ENCODE measurements at places on chromosomes 4 and X.

DNA sequence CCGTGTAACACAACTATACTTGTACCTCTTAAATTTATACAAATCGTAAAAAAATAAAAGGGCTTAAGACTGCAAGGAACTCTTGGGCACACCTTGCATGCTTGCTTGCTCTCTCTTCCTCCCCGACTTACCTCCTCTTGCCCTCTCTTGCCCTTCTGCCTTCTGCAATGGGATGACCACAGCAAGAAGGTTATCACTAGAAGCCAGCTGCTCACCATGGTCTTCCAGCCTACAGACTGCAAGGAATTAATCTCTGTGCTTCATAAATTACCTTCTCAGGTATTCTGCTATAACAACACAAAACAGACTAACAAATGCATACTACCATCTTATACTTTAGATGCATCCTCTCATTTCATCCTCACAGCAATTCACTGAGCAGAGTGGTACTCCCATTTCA lies 92.1 kb downstream of the MRPL1 start:
- no peak for DNase-seq

DNA sequence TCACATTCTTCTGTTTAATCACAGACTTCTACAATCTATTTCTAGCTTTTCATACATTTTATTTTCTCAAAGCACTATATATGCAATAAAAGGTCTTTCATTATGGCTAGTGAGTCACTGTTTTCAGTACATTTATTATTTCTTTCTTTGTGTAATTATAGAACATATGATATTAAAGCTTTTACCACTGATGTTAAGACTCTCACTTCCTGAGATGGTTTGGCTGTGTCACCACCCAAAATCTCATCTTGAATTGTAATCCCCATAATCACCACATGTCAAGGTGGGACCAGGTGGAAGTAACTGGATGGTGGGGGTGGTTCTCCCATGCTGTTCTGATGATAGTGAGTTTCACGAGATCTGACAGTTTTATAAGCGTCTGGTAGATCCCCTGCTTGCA lies 41.9 kb downstream of the UBA6 start:
- DNase-seq, result no peak

GRCh38 chrX:74187211-74187610 lies 116.8 kb upstream of the ZCCHC13 start:
- DNase-seq, result no peak

DNA sequence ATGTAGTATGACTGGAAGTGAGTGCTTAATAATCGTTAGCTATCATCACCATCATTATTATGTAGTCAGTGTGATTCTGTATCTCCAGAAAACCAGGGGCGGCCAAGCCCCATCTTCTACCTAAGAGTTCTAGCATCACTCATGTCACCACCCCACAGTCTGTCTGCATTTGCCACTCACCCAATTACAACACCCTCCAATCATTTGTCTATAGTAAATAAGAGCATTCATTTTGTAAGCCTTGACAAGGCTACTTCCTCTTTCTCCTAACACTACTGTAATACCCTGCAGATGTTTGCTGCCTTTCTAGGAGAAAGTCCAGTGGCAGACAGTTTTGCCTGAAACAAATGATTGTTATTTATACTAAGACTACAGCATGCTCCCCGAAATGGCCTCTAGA lies 15.8 kb upstream of the IL21 start:
- DNase-seq, result no peak

DNA sequence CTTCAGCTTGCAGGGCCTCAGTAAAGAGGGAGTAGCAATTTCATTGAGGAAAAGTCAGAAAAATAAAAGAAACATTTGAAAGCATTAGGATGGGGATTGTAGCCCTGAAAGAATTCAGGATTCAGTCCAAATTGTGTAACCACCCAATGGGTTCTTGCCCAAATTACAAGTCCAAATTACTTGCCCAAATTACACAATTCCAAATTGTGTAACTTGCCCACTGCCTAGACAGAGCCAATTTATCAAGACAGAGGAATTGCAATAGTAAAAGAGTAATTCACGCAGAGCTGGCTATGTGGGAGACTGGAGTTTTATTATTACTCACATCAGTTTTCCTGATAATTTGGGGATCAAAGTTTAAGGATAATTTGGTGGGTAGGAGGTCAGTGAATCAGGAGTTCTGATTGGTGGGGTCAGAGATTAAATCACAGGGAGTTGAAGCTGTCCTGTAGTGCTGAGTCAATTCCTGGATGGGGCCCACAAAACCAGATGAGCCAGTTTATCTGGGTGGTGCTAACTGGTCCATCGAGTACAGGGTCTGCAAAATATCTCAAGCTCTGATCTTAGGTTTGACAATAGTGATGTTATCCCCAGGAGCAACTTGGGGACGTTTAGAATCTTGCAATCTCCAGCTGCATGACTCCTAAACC lies 18.1 kb upstream of the PAGE5 start:
- no peak for DNase-seq

DNA sequence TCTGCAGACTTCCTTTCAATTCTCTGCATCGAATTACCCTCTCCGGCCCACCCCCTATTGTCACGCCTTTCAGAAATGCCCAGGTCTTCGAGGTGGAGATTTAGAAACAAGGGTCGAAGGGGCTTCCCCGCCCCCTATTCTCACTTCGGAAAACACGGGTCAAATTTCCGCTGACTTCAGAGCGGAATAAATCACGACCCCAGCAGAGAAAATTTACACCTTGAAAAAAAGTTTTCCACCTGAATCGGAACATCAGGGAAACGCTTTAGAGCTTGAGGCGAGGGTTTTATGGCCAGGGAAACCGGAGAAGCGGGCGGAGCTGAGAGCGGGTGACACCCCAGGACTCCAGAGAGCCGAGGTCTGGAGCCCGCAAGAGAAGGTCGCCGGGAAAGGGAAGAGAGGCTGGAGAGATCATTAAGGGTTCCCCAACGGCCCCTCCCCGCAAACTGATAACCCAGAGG lies 1.6 kb downstream of the SHISA3 start:
- DNase-seq, result no peak

DNA sequence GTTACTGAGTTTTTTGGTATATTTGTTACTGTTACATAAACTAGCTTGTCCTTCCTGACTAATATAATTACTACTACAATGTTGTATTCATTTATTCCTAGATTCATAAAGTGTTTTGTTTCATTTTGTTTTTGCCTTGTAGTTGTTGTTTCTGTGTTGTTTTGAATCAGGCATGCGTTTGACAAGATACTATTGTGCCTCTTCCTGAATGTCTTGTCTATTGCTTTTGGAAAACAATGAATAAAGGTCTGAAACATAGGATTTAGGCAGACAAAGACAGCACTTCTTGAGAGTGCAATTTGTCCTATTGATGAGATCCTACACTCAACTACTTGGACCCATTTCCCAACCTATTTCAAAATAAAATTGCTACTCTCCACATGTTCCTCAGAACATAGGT lies 630.4 kb upstream of the BOD1L1 start:
- no peak for DNase-seq

DNA sequence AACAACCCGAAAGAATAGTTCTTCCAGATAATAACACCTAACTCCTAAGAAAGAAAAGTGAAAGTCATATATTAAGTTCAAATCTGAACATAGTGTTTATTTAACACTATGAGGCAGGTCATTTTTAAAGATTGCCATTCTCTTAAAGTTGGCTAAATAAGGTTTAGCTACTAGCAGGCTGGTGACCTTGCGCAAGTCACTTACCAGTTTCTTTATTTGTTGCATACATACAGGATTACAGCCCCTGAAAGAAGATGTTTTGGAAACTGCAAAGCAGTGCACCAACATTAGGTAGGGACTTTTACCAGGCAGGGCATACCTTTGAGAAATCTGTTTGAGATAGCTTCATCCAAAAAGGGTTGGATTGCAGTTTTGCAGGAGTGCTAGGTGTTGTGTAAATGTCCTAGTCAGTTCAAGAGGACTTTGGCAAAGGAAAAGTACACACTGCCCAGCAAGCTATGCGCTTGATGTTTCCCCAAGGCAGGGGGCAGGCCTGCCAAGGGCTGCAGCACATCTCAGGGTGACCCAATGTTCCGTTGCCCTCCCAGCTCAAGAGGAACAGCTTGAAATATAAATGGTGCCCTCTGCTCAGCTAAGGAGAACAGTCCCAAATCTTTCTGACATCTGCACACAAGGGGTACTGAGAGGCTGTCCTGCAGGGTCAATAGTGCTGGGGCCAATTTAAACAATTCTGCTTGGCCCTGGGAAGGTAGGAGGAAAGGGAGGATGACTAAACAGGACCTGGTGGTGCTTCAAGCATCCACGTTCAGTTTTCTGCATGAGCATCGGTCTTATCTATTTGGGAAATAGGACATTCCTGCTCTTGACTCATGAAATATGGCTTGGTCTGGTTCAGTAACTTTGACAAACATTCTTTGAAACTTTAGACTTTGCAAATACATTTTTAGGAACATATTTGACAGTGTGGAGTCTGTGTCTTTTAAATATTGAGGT lies 130.8 kb downstream of the COL4A6 start:
- no peak for DNase-seq

DNA sequence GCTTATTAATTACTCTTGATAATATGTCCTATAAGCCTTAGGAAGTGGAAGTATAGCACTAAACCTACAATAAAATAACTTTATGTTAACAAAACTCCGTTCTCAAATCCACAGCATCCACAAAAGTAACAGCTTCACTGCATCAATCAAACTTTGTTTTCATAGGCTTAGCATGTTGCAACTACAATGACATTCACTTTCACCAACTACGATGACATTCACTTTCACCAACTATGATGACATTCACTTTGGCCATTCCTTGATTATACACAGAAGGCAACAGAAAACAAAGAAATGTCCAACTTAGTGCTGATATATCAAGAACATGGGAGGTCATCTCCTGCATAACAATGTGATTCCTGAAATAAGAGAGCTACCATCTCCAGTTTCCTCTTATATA lies 44.3 kb downstream of the FBXL5 start:
- no peak for DNase-seq

DNA sequence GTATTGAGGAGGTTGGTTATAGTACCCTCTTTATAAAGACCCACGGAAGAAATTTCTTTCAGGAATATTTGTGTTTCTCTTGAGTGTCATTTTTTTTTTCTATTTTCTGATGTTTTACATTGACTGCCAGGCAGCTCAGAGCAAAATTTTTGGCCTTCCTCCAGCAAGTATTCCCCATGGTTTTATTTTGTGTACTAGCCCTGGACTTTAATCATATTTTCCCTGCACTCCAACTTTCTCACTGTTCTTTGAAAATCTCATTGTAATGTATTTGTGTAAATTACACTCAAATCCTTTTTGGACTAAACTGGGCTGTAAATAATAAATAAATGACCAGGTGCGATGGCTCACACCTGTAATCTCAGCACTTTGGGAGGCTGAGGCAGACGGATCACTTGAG lies 45.6 kb upstream of the USP46 start:
- DNase-seq, result no peak

- no peak for DNase-seq
Measured at GRCh38 chrX:44874420-44875184, 1.6 kb downstream of the KDM6A start.

GRCh38 chrX:23341452-23341851 lies 6.8 kb downstream of the PTCHD1 start:
- no peak for DNase-seq

GRCh38 chr4:3872834-3873313 lies 106.7 kb downstream of the ADRA2C start:
- DNase-seq, result no peak

GRCh38 chr4:122050841-122051240 lies 99.0 kb upstream of the TRPC3 start:
- no peak for DNase-seq

DNA sequence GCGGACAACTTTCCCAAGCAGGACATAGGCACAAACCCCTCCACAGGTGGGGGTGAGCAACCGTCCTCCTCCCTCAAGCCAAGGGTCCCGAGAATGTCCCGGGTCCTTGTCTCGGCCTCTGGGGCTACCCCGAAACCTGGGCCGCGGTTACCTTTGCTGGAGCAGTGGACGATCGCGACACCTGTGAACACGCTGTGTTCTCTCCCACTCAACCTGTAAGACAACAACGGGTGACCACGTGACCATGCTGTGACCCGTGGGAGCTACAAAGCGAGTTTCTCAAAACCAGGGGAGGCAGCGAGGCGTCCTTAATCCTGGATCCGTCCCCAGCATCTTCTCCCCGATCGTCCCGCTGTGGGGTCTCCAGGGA lies 17.9 kb downstream of the ASMTL start:
- DNase-seq, result no peak

- no peak for DNase-seq
Measured at GRCh38 chr4:6682862-6683590, 10.7 kb upstream of the S100P start.

Data from SK-N-MC (cell line).